ENCODE measurements at places on chromosomes 1 and 21.

GRCh38 chr1:20948101-20948500, 161.0 kb upstream of the HP1BP3 start:
- no peak for DNase-seq

DNA sequence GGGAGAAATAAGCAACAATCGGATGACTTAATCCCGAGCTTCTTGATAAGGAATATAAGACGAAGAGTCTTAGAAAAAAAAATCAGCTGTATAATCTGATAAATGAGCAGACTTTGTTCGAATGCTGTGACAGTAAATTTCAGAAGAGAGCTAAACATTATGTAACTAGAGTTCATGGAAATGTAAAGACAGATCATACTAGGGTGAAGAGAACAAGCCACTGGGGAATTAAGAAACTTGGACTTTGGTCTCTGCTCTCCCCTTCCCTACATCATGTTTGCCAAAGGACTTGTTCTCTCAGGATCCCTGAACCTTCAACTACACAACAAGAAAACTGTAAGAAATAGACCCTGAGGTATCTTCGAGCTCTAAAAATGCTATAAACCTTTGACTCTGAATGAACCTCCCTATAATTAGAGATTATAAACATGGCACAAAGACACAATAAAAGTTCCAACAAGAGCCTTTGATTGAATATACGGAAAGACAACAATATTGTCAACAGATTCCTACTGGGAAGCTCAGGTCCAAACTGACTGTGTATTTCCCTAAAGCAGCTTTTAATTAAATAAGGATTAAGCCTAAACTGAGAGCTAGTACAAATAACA, 27.5 kb downstream of the FRRS1 start:
- no peak for DNase-seq

DNA sequence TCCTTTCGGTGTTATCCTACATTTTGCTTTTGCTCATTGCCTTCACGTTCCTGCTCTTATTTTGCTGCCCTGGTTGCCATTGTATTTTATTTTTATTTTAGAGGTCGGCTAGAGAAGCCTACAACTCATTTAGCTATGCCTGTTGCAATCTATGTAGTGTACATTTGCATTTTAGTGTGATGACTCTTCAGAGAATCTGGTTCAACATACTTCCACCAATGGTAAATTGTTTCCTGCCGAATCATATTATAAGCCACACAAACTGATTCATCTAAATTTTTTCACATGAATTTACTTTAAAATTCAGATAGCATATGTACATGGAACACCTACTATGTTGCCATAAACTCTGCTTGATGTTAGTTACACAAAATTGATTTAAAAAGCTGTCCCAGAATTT, 1596.9 kb downstream of the PLA2G4A start:
- DNase-seq = no peak

GRCh38 chr1:1356796-1357401, 1.5 kb downstream of the MXRA8 start:
- no peak for DNase-seq

Data from memory B cell (primary cell).